ENCODE measurements at places on chromosomes 3 and 15. TPM values are rescaled to one million over a fixed set of nuclear protein-coding genes. Genes with fewer than 3 reads are reported as not detected.

The MITF gene
- total RNA-seq = 13.5 TPM

The PLCB2 gene
- 0.64 TPM for total RNA-seq

The LIPC gene
- total RNA-seq = 0.86 TPM

The PLA2G4D gene
- not detected for total RNA-seq
